ENCODE measurements at places on chromosomes 6 and 20.

- no peak for DNase-seq
These were observed 9.5 kb downstream of the FOXC1 start for GRCh38 chr6:1619098-1619672.

DNA sequence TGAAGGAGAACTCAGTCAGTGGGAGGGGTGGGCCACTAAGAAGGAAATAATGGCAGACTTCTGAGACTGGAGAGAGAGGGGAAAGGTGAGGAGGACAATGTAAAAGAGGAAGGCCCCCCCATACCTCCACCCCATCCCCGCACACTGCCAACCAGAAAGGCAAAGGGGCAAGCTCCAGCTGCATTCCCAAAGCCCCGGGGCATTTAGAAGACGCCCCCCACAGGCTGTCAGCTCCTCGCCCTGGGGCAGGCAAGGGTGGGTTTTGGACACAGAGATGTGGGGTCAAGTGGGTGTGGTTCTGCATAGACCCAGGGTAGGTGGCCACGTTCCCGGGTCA, 20.8 kb upstream of the SLC22A7 start:
- DNase-seq: no peak

DNA sequence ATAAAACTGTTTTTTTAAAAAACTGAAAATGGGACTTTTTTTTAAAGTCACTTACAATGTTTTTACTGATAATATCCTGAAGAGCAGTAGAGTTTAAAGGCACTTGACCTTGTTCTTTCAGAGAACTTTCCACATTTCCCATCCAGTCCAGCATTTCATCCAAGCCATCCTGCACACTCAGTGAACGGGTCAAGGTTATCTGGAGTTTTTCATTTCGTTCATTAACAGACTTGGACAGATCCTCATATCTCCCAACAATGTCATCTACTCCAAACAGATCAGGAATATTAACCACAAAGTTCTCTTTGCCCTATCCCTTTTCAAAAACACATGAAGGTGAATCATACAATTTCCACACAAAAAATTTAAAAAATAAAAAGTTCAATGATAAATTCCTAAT, 69.1 kb downstream of the DST start:
- no peak for DNase-seq

- DNase-seq: no peak
These were observed 2.1 kb downstream of the CPNE1 start for GRCh38 chr20:35662551-35662950.

DNA sequence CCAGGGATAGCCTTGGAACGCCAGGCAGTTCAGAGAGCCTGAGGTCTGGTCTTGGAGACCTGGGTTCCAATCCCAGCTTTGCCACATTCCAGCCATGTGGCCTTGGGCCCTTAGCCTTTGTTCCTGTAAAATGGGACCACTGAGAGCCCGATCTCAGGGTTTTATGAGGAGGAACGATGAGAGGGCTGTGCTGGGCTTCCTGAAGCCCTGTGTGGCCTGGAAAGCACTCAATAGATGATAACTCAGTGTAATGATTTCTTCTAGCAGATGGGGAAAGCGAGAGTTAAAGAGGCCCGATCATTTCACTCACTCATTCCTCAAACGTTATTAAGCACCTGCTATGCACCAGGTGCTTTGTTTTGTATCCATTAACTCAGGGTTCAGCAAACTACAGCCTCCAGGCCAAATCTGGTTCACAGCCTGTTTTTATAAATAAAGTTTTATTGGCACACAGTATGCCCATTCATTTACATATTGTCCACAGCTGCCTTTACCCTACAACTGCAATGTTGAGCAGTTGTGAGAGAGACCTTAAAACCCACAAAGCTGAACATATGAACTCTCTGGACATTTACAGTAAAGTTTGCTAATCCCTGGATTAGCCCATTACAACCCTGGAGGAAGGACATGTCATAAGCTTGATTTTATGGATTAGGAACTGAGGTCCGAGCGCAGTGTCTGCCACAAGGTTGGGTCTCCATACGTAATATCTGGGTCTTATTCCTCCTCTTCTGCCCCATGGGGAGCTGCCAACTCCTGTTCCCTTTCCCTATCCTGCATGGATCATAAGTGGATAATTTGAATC, 90.4 kb downstream of the CEBPB start:
- no peak for DNase-seq

DNA sequence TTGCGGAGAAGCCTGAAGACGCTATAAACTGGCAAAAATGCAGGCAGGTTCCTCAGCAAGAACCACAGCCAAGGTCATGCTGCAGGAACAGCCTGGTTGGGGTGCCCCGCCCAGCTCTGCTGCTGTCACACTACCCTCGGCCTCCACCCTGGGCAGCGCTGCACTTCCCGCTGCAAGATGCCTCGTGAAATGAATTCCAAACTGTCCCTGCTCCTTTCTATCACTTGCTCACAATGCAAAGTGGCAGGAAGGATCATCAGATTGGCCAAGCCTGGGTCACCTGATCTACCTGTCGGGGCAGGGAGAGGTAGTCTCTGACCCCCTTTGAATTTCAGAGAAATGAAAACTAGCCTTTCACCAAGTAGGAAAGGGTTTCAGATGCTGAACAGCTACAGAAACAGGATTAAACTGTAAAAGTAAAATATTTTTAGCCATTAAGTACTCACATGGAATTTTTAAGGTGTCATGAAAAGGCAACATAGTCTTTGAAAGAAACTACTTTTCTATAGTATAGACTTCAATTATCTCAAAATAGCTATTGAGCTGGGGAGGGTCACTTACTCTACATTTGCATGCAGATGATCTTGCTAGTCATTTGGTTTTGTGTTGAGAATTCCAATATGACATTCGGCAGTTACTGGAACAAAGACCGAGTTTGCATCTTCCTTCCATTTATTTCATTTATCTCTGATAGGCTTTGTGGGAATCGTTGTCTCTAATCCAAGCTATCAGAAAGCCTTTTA, 236.4 kb upstream of the ASCC3 start:
- no peak for DNase-seq

DNA sequence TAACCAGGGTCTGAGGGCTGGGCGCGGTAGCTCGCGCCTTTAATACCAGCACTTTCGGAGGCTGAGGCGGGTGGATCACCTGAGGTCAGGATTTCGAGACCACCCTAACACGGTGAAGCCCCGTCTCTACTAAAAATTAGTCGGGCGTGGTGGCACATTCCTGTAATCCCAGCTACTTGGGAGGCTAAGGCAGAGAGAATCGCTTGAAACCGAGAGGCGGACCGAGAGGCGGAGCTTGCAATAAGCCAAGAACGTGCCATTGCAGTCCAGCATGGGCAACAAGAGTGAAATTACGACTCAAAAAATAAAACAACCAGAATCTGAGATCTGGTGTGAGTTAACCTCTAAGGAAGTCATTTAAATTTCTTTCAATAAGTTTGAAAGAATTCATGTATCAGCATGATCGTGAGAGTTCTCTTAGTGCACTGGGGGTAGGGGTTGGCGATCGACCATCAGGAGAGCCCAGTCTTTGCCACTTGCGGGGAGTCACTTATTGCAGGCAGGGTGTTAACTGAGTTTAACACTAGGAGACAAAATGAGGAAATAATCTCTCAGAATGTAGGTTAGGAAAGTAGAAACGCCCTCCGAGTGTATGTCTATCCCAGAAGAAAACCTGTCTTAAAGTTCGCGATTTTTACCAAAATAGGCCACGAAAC, 206.5 kb upstream of the ZNF184 start:
- DNase-seq: no peak

DNA sequence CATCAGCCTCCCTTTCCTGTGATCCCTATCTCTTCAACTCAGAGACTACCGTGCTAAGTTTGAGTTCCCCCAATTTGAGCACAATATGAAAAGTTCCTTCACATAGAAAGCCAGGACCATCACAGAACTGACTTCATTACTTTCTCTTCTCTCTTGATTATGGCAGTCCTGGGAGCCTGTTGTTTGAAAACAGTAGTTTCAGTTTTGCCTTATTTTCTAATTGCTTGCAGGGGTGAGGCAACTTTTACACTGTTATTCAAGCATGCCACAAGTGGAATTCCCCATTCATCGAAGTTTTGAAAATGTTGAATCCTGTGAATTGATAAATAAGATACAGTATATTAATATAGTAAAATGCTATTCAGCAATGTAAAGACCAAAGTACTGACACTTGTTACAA, 569.7 kb upstream of the MARCKS start:
- DNase-seq: no peak

DNA sequence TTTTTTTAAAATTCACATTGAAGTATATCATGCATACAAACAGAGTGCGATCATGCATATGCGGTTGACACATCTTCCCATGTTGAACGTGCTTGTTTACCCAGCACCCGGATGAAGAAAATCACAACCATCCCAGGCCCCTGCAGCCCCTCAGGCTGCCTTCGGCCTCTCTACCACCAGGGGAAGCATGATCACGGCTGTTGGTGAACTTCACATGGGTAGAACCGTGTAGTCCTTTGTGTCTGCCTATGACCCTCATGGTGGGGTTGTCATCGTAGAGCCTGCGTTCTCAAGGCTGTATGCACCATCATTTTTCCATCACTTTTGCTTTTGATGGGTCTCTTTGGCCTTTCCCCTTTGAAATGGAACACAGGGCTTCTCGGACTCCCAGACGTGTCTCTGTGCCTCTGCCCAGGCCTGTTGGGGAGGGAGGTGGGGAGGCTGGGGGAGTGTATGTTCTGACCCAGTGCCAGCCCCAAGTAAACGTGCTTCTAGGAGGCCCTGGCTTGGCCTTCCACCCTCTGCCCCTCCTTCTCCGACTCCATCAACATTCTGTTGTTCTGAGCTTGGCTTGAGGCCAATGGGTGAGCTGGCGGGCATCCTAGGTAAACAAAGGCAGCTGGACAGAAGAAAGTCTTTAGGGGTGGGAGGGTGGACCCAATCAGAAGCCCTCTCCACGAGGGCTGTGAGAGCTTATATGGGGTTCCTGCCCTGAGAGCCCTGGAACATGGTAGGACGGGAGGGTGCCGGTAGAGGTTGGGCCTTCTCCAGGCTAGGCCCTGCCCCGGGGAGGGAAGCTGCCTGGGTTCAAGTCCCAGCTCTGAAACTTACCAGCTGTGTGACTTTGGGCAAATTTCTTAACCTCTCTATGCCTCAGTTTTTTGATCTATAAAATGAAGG, 39.7 kb downstream of the TGM2 start:
- DNase-seq: no peak

DNA sequence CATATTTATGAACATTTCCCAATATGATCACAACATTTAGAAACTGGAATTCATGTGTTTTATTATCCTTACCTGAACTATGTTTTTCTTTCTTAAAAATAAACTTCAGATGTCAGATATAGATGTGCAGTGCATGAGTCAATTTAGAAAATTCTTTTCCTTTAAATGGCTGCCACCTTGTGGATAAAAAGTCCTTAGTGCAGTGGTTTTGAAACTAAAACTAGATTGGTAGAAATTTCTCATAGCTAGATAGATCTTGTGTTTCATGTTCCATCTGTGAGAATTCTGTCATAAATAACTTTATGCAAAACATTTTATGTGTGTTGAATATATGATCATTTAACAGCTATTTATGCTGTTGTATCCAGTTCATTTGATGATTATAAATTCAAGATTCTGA, 134.9 kb downstream of the KLHL32 start:
- DNase-seq: no peak

GRCh38 chr20:10922506-10922905, 248.7 kb upstream of the JAG1 start:
- DNase-seq: no peak

GRCh38 chr6:11076540-11076939, 17.1 kb upstream of the SMIM13 start:
- no peak for DNase-seq

DNA sequence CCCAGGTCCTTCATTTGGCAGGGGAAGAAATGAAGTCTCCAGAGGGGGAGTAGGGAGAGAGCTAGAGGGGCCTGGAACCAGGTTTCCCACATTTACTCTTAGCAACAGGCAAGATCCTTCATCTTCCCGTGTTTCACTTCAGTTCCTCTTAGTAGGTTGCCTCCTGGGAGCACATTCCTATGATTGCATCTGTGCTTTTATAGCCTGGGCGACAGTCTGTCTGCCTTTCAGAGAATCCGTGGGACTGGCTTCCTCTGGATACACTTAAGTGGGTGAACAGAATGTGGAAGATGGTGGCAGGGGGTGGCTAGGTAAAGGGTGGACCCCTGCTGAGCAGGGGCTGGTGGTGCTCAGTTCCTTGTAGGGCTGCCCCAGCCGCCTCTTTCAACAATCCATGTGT, 33.4 kb downstream of the STK35 start:
- no peak for DNase-seq

- no peak for DNase-seq
These were observed 167.8 kb upstream of the RIPOR2 start for GRCh38 chr6:25103603-25104002.

All from GOT3 (cell line).